ENCODE measurements at places on chromosomes 5 and 9. TPM values are rescaled to one million over a fixed set of nuclear protein-coding genes. Genes with fewer than 3 reads are reported as not detected.
A peak's percentile ranks its signal among the peaks of the same experiment; 100 is the strongest.

GRCh38 chr9:70589571-70590314 is 175.3 kb upstream of the KLF9 start:
- no peak overlapping the region for H3K4me3 ChIP-seq
- no peaks in the 10 kb centered on the region for H3K4me1 ChIP-seq
- no peak overlapping the region for H3K27ac ChIP-seq

The BNC2 gene
- 17.7 TPM for total RNA-seq

GRCh38 chr9:82108474-82108873 is 119.9 kb downstream of the SPATA31D1 start:
- H3K4me1 ChIP-seq, result peaks cover 9% of the 10 kb centered on the region
- DNase-seq, result no peak
- no peak overlapping the region for H3K4me3 ChIP-seq
- H3K27ac ChIP-seq, result no peak overlapping the region
- H3K36me3 ChIP-seq, result no peaks in the 10 kb centered on the region
- H3K27me3 ChIP-seq, result no peaks in the 10 kb centered on the region

DNA sequence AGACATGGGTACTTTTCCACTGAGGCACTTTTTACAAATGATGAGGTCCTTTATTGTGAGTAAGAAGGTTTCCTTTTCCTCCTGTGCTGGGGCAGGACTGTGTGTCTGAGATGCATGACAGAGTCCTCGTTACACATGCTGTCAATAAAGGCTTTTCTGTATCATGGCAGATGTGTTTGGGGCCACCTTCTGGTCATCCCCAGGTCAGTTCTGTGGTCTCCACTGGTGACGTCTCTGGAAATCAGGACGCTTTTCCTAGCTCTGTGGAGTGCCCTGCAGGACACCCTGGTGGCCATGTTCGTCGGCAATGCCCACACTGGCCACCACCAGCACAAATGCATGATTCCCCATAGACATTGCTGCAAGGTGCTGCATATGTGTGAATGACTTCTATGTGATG is 2.8 kb downstream of the CMBL start:
- peaks cover 8% of the 10 kb centered on the region for H3K27me3 ChIP-seq
- H3K4me1 ChIP-seq, result peaks cover 15% of the 10 kb centered on the region
- no peaks in the 10 kb centered on the region for H3K36me3 ChIP-seq
- DNase-seq, result no peak
- no peak overlapping the region for H3K4me3 ChIP-seq

The FNIP1 gene
- 20.7 TPM for total RNA-seq

GRCh38 chr5:142014911-142015584 is 2.2 kb upstream of the GNPDA1 start:
- H3K27ac ChIP-seq, result no peak overlapping the region
- no peaks in the 10 kb centered on the region for H3K27me3 ChIP-seq

- peaks cover 6% of the 10 kb centered on the region for H3K4me1 ChIP-seq
- no peak for DNase-seq
- H3K4me3 ChIP-seq, result no peak overlapping the region
These were observed 149.0 kb downstream of the INSYN2B start for GRCh38 chr5:169831331-169831730.

The FBXW2 gene
- total RNA-seq, result 47.6 TPM

The ITGA2 gene
- total RNA-seq, result 7.1 TPM

The ATP6V1G1 gene
- 166 TPM for total RNA-seq

DNA sequence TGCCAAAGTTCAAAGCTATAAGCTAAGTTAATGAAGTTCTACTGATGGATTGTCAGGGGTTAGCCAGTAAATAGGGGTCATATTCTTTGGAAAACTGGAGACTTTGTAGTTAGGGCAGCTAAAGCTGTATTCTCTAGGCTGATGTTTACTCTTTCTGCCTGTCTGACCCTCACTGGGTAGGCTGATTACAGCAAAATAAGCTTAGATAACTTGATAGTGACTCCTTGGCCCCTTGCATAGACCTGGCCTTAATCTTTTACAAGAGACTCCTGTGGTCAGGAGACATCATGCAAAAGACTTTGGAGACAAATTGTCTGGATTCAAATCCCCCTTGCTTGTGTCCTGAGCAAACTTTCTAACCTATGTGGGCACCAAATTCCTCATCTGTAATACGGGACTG is 314.4 kb upstream of the MSX2 start:
- no peaks in the 10 kb centered on the region for H3K27me3 ChIP-seq
- no peaks in the 10 kb centered on the region for H3K36me3 ChIP-seq
- no peaks in the 10 kb centered on the region for H3K4me1 ChIP-seq
- DNase-seq, result no peak
- no peak overlapping the region for H3K4me3 ChIP-seq

DNA sequence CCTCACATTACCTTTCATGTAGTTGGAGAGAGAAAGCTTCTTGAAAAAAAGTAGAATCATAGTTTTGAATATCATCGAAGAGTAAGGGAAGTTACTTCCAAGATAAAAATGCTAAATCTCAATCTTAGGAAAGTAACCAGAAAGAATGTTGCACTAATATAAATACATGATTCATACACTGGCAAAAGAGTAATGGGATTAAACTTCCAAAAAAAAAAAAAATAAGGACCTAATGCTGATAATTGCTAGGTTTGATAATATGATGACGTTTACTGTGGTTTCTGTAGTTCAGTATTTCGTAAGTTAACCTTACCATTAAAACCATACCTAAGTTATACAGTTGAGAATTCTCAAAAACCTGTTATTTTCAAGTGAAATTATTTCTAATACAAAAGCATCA is 573.8 kb upstream of the CDH9 start:
- no peaks in the 10 kb centered on the region for H3K36me3 ChIP-seq
- no peak overlapping the region for H3K4me3 ChIP-seq
- no peaks in the 10 kb centered on the region for H3K4me1 ChIP-seq
- H3K27me3 ChIP-seq, result no peaks in the 10 kb centered on the region
- no peak for DNase-seq
- H3K27ac ChIP-seq, result no peak overlapping the region

The SEMA6A gene
- 355 TPM for total RNA-seq

DNA sequence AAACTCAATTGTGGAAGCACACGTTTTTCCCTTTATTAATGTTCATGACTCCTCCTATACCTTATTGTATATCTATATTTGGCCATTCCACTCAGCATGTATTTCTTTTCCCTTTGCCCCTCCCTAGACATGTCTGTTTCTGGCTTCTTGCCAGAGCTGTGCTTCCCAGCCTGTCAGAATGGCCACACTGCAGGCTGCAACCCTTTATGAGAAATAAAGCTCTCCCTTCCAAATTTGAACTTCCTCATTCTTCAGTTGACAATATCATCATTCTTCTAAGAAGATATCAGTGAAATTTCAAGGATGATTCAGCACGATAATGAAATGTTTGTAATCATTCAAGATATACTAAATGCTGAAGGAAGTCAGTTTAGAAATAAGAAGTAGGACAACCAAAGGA is 107.6 kb upstream of the PRSS3 start:
- no peaks in the 10 kb centered on the region for H3K27me3 ChIP-seq
- H3K36me3 ChIP-seq, result no peaks in the 10 kb centered on the region
- no peak overlapping the region for H3K4me3 ChIP-seq

- no peaks in the 10 kb centered on the region for H3K36me3 ChIP-seq
- no peaks in the 10 kb centered on the region for H3K27me3 ChIP-seq
- no peak overlapping the region for H3K27ac ChIP-seq
- H3K4me3 ChIP-seq, result no peak overlapping the region
- DNase-seq, result no peak
These were observed 824.4 kb upstream of the TYRP1 start for GRCh38 chr9:11868795-11869194.

The TIFAB gene
- not detected for total RNA-seq

GRCh38 chr9:35341585-35341984 is 148.3 kb upstream of the RUSC2 start:
- H3K36me3 ChIP-seq, result no peaks in the 10 kb centered on the region
- H3K4me3 ChIP-seq, result no peak overlapping the region
- no peak overlapping the region for H3K27ac ChIP-seq
- H3K4me1 ChIP-seq, result peaks cover 10% of the 10 kb centered on the region
- peak; percentile 41 for DNase-seq
- no peaks in the 10 kb centered on the region for H3K27me3 ChIP-seq

The PCYOX1L gene
- 14.7 TPM for total RNA-seq

GRCh38 chr9:36113999-36114398 is 22.5 kb upstream of the GLIPR2 start:
- no peaks in the 10 kb centered on the region for H3K36me3 ChIP-seq
- no peaks in the 10 kb centered on the region for H3K4me1 ChIP-seq
- DNase-seq, result no peak
- H3K27me3 ChIP-seq, result no peaks in the 10 kb centered on the region
- H3K4me3 ChIP-seq, result no peak overlapping the region
- no peak overlapping the region for H3K27ac ChIP-seq

The ACSL6 gene
- total RNA-seq, result 3.6 TPM

The INSL4 gene
- not detected for total RNA-seq

GRCh38 chr9:135075234-135076142 is 12.0 kb upstream of the OLFM1 start:
- peaks cover 13% of the 10 kb centered on the region for H3K27me3 ChIP-seq
- H3K36me3 ChIP-seq, result no peaks in the 10 kb centered on the region
- DNase-seq, result peak; percentile 75
- H3K27ac ChIP-seq, result no peak overlapping the region
- H3K4me1 ChIP-seq, result peaks cover 5% of the 10 kb centered on the region
- H3K4me3 ChIP-seq, result peak overlapping the region; percentile 74

DNA sequence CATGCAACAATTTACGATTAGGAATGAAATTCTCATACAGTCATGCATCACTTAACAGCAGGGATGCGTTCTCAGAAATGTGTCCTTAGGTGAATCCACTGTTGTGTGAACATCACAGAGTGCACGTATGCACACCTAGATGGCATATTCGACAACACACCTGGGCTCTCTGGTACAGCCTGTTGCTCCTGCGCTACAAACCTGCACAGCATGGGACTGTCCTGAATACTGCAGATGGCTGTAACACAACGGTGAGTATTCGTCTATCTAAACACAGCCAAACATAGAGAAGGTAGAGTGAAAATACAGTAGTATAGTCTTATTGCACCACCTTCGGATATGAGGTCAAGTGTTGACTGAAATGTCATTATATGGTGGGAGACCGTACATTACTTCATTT is 44.0 kb upstream of the LCP2 start:
- no peak overlapping the region for H3K27ac ChIP-seq
- no peaks in the 10 kb centered on the region for H3K27me3 ChIP-seq
- H3K4me3 ChIP-seq, result no peak overlapping the region
- no peak for DNase-seq
- H3K4me1 ChIP-seq, result peaks cover 15% of the 10 kb centered on the region
